Mammary epithelial cell (primary cell): ENCODE measurements at places on chromosomes 2 and 18.

- no peak for DNase-seq
Measured at GRCh38 chr18:32548688-32549087, 78.0 kb upstream of the GAREM1 start.

DNA sequence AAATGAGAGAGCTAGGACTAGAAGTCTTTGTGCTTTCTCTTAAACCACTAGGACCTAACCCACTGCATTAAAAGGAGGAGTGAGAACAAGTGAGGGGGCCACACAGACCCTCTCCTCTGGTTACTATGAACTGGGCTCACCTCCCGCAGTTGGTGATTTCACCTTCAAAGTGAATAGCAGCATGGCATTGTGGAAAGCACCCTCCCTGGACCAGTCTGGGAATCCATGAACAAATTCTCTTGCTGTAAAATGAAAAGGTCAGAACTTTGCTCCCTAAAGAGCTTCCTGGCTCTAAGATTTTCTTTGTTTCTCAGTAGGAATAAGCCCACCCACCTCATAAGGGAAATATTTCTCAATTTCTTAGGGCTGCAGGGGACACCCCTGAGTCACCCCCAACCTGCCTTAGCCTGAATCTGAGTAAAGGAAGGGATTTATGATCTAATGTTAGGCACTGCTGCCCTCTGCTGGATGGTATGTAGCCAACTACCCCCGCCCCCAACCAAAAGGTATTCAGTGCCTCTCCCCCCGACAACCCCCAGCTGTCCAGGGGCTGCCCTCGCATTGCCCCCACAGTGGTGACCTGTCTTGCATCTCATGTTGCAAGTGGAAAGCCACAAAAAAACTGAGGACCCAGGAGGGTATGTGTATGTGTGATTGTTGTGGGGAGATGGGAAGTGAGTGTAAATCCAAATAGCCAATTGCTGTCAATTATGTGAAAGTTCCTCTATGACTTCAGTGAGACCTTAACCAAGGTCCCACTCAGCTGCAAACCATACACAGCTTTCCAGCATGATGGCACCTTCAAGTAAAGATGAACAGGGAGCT, 230.9 kb upstream of the SLC14A2 start:
- DNase-seq = peak; percentile 48

DNA sequence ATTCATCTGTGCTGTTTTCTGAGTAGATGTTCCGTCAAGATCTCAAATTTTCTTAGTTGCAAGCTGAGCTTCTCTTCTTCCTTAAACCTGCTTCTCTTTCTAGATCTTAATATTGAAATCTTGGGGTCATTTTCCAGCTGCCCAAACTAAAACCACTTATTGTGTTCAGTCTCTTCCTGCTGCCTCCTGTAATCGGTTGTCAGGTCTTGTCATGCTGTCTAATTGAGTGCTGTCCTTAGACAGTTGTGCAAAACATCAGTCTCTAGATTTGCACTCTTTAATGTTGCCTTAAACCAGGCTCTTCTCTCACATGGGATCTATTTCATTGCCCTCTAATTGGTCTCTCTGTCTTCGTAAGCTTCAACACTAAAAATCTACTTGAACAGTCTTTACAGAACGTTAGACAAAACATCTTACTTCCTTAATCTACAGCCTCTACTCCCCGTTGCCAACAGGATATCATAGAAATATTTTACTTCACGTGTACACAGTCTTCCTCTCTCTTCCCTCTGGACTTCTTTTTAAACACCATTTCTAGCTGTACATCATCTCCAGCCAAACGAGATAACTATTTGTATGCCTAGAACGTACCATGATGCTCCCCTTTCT, 34.9 kb downstream of the GPD2 start:
- DNase-seq = no peak

GRCh38 chr2:24613154-24613814, 122.2 kb downstream of the NCOA1 start:
- peak; percentile 32 for DNase-seq

DNA sequence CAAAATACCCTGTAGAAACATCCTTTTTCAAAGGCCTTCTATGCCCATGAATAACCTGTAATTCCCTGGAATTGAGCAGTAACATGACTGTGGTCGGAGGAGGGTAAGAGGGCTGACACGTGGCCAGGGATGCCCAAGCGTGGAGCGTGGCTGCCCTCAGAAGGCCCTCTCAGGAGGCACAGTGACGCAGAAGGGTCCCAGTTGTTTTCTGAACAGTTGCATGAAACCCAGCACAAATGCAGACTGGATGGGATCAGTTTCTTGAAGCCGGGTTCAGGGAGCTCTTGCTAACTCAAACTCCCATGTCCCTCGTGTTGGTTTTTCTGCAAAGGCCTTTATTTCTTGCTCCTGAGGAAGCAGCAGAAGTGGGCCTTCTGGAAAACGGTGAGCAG, 237.0 kb downstream of the ALPK2 start:
- no peak for DNase-seq

DNA sequence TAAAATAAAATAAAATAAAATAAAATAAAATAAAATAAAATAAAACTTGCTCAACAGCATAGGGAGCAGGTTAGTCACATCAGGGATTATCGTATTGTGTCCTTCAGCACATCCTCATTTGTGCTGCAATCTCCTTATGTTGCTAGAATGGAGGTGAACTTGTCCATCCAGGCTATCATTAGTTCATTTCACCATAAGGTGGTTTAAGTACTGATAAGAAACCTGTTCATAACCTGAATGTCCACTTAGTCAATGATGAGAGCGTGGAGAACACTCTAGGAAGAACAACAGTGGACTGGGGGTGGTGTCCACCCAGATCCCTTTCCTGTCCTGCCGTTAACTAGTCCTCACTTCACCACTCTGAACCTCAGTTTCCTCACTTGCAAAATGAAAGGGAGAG, 21.9 kb downstream of the DHRS9 start:
- no peak for DNase-seq

GRCh38 chr2:133498662-133499585, 69.3 kb downstream of the NCKAP5 start:
- DNase-seq = no peak

- DNase-seq = no peak
Measured at GRCh38 chr2:136098441-136098840, 19.5 kb downstream of the CXCR4 start.

DNA sequence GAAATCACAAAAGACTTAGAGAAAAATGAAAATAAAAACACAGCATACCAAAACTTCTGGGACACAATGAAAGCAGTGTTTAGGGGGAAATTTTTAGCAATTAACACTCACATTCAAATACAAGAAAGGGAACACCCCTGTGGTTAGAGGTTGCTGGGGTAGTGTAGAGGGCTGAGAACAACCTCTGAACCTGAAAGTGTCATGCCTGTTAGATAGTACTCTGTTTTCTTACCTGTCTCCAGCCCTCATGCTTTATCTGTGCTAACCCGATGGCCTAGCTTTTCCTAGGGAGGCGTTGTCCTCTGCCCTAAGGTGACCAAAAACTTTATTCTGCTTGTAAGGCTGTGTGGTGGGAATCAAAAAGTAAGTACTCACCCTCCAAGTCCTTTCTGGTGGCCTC, 122.6 kb upstream of the OTX1 start:
- DNase-seq = no peak

GRCh38 chr2:110731064-110731463, 1.3 kb upstream of the ACOXL start:
- peak; percentile 58 for DNase-seq

DNA sequence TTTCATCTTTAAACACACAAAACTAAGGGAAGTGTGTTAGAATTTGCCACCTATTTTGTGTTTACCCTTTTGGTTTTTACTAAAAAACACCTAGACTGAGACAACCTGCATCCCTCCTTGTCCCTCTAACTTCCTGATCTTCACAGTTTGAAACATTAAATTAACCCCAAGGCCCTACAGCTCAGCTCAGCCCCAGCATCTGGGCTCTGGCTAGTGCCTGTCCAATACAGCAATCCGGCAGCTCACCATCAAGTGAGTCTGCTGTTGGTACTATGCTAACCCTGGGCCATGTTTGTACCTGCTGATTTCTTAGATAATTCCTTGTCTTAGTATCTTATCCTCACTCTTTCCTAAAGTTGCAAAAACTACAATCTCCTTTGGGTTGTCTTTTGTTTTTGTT, 162.4 kb downstream of the DSEL start:
- DNase-seq = no peak

DNA sequence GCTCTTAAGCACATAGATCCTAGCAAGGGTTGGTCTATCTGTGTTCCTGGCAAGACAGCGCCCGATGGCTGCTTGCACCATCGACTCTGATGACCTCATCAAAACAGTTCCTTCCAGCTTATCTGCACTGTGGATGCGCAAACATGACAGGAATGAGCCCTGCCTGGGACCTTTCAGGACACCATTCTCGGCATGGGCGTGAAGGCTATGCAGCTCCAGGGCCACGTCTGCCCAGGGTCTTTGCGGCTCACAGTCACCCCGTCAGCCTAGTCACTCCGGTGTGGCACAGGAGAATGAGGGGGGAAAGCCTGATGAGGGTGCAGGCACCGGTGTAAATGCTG, 147.8 kb upstream of the TWIST2 start:
- DNase-seq = no peak

GRCh38 chr2:54813584-54813983, 90.1 kb downstream of the EML6 start:
- DNase-seq = no peak

DNA sequence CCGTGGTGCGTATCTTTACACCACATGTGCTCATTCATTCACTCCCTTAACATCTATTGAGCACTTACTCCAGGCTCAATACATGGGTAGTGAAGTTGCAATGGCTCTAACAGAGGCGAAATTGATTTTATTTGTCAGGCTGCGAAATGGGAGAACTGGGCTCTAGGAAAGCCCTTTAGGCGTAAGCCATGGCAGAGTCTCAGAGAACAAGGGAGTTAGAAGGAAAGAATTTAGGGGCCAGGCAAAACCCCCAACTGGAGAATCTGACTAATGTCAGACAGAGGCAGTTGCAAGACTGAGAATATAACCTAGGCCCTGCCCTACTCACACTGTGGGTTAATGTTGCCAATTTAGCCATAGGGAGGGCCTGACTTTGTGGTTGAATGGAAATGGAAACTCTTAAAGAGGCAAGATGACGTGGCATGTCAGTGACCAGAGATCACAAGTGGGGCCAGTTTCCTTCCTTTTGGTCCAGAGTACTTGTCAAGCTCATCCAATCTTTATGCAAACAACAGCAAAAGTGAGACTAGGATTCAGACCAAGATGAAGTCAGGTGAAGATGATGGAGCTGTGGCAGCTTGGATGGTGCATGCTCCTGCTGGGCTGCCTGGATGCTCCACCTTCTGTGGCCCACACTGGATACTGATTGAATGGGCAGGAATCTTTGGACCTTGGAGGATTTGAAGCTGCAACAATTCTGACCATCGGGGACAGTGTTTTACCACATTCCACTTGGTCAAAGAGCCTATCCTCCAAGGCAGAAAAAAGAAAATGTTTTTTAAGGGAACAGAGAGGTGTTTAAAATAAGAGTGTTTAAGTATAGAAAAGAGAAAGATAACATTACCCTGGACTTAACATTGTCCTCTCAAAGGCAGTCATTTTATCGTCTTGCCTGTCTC, 92.2 kb downstream of the CAPN13 start:
- no peak for DNase-seq

DNA sequence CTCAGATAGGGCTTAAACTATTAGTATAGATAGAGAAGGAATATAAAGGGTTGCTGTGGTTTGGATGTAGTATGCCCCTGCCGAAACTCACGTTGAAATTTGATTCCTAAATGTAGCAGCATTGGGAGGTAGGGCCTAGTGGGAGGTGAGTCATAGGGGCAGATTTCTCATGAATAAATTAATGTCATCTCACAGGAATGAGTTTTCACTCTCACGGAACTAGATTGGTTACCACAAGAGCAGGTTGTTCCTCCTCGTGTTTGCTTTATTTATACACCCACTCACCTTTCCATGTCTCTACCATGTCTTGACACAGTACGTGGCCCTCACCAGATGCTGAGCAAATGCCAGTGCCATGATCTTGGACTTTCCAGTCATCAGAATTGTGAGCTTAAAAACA, 218.2 kb downstream of the RBM43 start:
- DNase-seq = peak; percentile 98

- DNase-seq = peak; percentile 39
Measured at GRCh38 chr2:29923110-29923721, 1.8 kb upstream of the ALK start.

DNA sequence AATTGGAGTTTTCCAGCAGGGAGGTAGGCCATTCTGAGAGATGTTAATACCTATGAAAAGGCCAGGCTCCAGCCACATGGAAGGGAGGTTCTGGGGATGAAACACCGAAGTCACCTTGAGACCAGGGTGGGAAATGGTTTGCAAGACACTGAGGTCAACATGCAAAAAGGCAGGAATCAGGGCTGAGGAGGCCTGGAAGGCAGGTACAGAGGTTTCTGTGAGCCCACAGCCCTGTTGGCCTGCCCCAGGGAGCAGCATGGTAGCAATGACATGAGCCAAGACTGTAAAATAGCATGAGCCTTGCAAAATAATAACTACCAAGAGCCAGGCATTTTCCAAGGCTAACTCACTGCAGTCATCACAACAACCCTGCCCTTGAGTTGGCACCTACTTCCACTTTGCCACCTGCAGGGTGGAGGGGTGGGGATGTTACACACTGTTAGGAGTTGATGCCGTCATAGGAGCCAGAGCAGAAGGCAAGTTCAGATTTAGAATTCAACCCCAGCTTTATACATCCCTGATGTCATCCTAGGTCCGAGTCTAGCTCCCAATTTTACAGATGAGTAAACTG, 61.3 kb downstream of the ZBTB7C start:
- DNase-seq = no peak

DNA sequence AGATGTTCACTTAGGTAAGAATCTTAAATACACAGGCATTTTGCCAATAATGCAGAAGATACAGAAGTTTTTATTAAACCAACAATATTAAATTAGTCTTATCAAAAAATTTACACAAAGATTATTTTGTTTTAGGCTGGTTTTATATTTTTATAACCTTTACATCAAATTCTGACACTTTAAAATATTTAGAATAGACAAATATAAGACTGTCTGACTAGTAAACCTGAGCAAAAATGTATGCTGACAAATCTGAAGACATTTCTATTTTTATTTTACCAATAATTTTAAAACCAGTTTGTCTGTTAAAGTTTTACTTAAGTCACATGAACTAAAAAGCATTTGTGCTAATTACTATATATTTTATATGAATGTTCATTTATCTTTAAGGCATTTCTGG, 72.1 kb upstream of the ZNF236 start:
- no peak for DNase-seq

- peak; percentile 83 for DNase-seq
Measured at GRCh38 chr2:100776445-100776844, 43.5 kb upstream of the NPAS2 start.

DNA sequence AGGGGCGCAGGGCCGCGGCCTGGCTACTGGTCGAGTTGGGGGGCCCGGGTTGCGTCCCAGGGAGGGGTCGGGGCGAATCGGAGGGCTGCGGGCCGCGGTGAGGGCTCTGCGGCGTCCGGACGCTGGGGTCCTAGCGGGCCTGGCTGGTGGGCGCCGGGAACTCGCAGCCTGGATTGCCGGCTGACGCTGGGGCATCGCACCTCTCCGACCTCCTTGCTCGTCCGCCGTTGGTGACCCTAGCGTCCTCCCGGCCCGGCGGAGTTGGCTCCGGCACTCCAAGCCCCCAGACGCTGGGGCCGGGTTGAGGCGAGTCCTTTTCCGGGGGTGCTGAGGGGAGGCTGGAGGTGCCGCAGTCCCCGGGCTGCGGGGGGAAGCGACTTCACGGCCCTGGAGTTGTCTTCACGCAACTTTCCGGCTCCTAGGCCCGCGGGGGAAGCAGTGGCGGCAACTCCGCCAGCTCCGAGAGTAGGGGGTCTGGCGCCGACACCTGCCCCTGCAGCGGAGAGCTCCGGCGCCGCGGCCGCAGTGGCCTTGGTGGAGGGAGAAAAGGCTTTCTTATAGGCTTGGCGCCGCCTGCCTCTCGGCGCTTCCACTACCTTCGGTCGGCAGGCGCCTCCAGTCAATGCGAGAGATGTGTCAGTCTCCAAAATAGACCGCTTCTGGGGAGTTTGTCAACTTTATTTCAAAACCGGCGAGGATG, 70.3 kb downstream of the HAUS1 start:
- peak; percentile 44 for DNase-seq
